ENCODE measurements at places on chromosomes 2 and 18. TPM values are rescaled to one million over a fixed set of nuclear protein-coding genes. Genes with fewer than 3 reads are reported as not detected.
A peak's percentile ranks its signal among the peaks of the same experiment; 100 is the strongest.

DNA sequence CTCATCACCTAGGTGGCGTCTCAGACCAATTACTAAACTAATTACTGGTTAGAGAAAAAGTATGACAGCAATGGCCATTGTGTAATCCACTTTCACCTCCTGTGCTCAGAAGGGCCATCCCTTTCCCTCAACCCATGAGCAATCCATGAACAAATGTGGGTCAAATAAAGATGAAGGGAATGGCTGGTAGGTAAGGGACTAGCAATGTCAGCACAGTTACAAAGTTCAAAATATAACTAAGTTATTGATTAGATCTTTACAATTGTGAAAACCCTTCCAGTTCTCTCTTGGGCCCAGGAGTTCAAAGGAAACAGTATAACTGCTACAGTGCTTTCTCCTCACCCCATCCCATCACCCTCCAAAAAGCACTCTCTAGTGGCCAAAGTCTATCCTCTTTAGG, 98.3 kb downstream of the DTNA start:
- no peaks in the 10 kb centered on the region for H3K27me3 ChIP-seq
- H3K4me3 ChIP-seq: no peak overlapping the region
- H3K27ac ChIP-seq: no peak overlapping the region
- no peaks in the 10 kb centered on the region for H3K36me3 ChIP-seq
- DNase-seq: no peak

GRCh38 chr2:29401994-29402393, 286.8 kb downstream of the CLIP4 start:
- H3K4me3 ChIP-seq: no peak overlapping the region
- no peaks in the 10 kb centered on the region for H3K36me3 ChIP-seq
- no peaks in the 10 kb centered on the region for H3K4me1 ChIP-seq

DNA sequence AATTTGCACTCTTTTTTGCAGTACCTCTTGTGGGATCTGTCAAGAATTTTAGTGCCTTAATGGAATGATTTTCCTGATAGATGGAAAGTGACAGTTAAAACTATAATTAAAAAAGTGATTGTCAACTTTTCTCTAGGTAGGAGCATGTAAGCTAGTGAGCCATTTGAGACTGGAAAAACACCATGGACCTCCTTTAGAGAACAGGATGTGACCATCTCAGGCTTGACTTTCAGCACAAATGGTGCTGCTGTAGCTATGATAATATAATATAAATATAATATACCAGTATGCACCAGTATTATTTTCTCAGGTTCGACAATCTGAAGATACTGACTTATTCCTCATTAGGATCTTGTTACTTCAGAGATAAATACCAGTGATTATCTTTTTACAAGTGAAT, 27.8 kb downstream of the ZNF236 start:
- no peak for DNase-seq
- no peaks in the 10 kb centered on the region for H3K27me3 ChIP-seq
- H3K4me1 ChIP-seq: no peaks in the 10 kb centered on the region
- no peak overlapping the region for H3K4me3 ChIP-seq
- H3K36me3 ChIP-seq: no peaks in the 10 kb centered on the region

- H3K36me3 ChIP-seq: no peaks in the 10 kb centered on the region
- no peaks in the 10 kb centered on the region for H3K27me3 ChIP-seq
- DNase-seq: no peak
- no peak overlapping the region for H3K27ac ChIP-seq
- H3K4me1 ChIP-seq: no peaks in the 10 kb centered on the region
Measured at GRCh38 chr2:83587309-83587708, 871.8 kb downstream of the SUCLG1 start.

GRCh38 chr2:142112757-142113221, 18.0 kb downstream of the LRP1B start:
- no peaks in the 10 kb centered on the region for H3K36me3 ChIP-seq
- DNase-seq: no peak

DNA sequence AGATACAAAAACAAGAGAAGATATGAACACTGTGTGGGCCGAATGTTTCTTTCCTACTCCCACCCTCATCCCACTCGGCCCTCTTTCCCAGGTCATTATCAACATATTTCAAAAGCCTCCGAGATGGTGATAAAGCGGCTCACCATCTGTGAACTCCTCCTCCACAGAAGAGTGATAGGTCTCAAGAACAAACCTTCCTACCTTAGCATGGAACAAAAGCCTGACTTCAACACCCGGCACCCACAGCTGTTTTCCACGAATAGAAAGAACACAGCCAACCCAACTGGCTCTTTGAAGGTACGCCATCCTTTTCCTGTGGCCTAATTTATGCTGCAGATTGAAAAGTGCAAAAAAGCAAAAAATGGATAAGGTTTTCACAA, 28.8 kb downstream of the BCL2 start:
- no peaks in the 10 kb centered on the region for H3K27me3 ChIP-seq
- no peak overlapping the region for H3K4me3 ChIP-seq
- H3K4me1 ChIP-seq: peaks cover 13% of the 10 kb centered on the region
- DNase-seq: peak; percentile 37
- peak overlapping the region; percentile 86 for H3K27ac ChIP-seq

- H3K4me3 ChIP-seq: no peak overlapping the region
- peak overlapping the region; percentile 51 for H3K27ac ChIP-seq
- H3K27me3 ChIP-seq: no peaks in the 10 kb centered on the region
Measured at GRCh38 chr2:147511491-147511948, 333.3 kb upstream of the ACVR2A start.

DNA sequence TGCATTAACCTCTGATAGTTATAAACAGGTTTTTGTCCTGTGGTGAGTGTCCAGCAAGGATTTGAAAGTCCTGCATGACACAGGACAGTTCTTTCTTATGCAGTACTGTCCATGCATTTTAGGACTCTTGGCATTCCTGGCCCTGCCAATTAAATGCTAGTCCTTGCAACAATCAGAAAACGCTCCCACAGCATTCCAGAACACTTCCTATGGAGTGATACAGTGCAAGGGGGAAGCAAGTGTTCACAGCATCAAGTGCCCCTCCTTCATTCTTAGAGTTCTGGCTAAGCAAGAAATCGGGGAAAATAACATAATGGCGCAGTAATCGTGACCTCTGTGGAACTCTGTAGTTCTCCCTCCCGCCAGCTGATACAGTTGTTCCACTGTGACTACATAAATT, 62.9 kb downstream of the ARHGAP28 start:
- no peaks in the 10 kb centered on the region for H3K4me1 ChIP-seq
- no peak overlapping the region for H3K27ac ChIP-seq
- no peak overlapping the region for H3K4me3 ChIP-seq

- no peak for DNase-seq
- peak overlapping the region; percentile 99 for H3K27ac ChIP-seq
- H3K27me3 ChIP-seq: no peaks in the 10 kb centered on the region
- no peaks in the 10 kb centered on the region for H3K36me3 ChIP-seq
Measured at GRCh38 chr2:64017811-64018700, 1.2 kb downstream of the VPS54 start.

GRCh38 chr2:130920415-130921163, 83.9 kb downstream of the ARHGEF4 start:
- H3K27ac ChIP-seq: no peak overlapping the region
- H3K4me1 ChIP-seq: no peaks in the 10 kb centered on the region
- H3K27me3 ChIP-seq: no peaks in the 10 kb centered on the region
- DNase-seq: no peak

DNA sequence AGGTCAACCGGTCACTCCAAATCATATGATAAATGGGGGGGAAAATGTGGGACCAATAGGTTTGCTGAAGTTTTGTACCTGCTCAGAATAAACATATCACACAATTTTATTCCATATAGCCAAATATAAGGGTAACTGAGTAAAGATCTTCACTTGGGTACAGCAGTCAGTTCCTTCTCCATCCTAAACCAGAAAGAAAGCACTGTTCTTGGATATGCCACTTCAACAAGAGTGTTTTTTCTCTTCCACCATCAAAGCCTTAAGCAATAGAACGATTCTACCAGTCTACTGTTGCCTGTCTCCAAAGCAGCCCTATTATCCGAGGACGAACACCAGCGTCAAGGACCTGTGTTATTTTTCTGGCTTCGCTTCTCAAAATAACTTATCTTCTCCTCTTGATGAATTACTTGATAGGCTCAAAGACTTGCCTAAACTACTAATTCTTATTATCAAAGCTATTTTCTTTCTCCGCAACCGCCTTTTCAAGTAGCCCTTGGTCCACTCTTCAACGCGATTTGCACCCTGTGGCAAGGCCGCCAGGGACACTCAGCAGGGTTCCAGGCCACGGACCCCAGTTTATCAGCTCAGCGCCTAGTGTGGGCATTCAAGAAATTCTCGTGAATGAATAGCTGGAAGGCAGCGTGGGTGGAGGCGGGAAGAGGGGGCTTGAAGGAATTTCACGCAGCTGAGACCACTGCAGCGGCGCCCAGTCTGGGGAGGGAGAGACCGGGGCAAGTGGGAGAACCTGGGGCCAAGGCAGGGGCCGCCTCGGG, 646 bp downstream of the ALS2 start:
- H3K36me3 ChIP-seq: no peaks in the 10 kb centered on the region
- H3K27ac ChIP-seq: peak overlapping the region; percentile 93
- H3K4me1 ChIP-seq: no peaks in the 10 kb centered on the region
- H3K4me3 ChIP-seq: peak overlapping the region; percentile 95

- H3K36me3 ChIP-seq: no peaks in the 10 kb centered on the region
- H3K27me3 ChIP-seq: no peaks in the 10 kb centered on the region
Measured at GRCh38 chr18:3706279-3707097, 256.5 kb downstream of the TGIF1 start.

DNA sequence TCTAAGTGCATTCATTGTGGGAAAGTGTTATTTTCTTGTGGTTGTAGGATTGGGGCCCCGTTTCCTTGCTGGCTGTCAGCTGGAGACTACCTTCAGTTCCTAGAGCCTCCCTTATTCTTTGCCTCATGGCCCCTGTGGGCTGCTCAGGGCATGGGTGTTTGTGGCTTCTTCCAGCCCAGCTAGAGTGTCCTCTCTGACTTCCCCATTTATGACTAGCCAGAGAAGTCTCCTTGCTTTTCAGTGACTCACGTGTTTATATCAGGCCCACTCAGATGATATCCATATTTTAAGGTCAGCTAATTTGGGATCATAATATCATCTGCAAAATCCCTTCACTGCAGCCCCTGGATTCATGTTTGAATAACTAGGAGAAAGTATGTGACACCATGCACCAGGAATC, 62.8 kb downstream of the DTNA start:
- no peak overlapping the region for H3K4me3 ChIP-seq
- no peak for DNase-seq
- peak overlapping the region; percentile 64 for H3K27ac ChIP-seq
- no peaks in the 10 kb centered on the region for H3K36me3 ChIP-seq
- H3K4me1 ChIP-seq: no peaks in the 10 kb centered on the region

DNA sequence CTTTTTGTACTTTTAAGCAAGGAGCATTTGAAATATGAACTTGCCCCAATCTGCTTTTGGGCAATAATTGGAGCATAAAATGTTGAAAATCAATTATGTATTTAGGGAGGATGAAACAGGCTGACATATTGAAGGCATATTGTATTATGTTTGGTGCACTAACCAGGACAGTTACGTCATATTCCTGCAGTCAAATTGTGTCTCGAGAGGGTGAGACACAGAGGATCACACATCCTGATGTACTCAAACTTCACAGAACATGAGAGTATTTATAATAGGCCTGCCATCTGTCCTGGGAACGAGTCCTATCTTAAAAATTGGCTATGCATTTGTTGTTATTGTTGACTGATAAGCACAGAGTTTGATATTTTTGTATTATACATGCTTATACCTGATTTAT, 44.7 kb downstream of the TANC1 start:
- H3K4me1 ChIP-seq: peaks cover 3% of the 10 kb centered on the region
- no peaks in the 10 kb centered on the region for H3K36me3 ChIP-seq
- DNase-seq: no peak
- H3K27me3 ChIP-seq: no peaks in the 10 kb centered on the region

DNA sequence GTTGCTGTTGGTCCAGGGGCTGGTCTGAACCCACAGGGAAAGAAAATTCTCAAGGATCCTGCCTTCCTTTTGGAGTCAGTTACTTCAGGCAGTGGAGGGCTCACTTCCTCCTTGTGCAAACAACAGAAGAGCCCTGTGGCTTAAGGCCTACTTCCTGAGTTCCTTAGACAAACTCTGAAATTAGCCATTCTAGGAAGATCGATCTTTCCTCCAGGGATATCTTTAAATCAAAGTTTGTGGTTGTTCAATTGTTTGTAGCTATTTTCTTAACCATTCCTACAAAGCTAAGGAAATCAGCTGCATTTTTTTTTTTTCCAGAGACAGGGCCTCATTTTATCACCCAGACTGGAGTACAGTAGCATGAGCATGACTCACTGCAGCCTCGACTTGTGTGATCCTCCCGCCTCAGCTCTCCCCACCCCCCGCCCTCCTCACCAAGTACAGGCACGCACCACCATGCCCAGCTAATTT, 156.0 kb downstream of the TANC1 start:
- peak overlapping the region; percentile 16 for H3K27ac ChIP-seq
- H3K27me3 ChIP-seq: no peaks in the 10 kb centered on the region
- H3K36me3 ChIP-seq: no peaks in the 10 kb centered on the region
- no peak overlapping the region for H3K4me3 ChIP-seq

- H3K4me1 ChIP-seq: no peaks in the 10 kb centered on the region
- H3K27me3 ChIP-seq: no peaks in the 10 kb centered on the region
- H3K27ac ChIP-seq: no peak overlapping the region
Measured at GRCh38 chr18:29879763-29880162, 1162.8 kb downstream of the DSC3 start.

GRCh38 chr2:109203246-109204011, 74.4 kb downstream of the SH3RF3 start:
- no peaks in the 10 kb centered on the region for H3K36me3 ChIP-seq
- no peak for DNase-seq
- no peaks in the 10 kb centered on the region for H3K4me1 ChIP-seq
- no peak overlapping the region for H3K4me3 ChIP-seq
- no peaks in the 10 kb centered on the region for H3K27me3 ChIP-seq

- DNase-seq: no peak
- no peak overlapping the region for H3K27ac ChIP-seq
- no peaks in the 10 kb centered on the region for H3K27me3 ChIP-seq
- H3K4me1 ChIP-seq: no peaks in the 10 kb centered on the region
- no peak overlapping the region for H3K4me3 ChIP-seq
Measured at GRCh38 chr2:62238236-62238635, 42.3 kb downstream of the B3GNT2 start.

GRCh38 chr18:57630754-57631595, 9.3 kb upstream of the NARS1 start:
- H3K4me3 ChIP-seq: peak overlapping the region; percentile 78
- H3K36me3 ChIP-seq: no peaks in the 10 kb centered on the region
- no peaks in the 10 kb centered on the region for H3K27me3 ChIP-seq
- H3K27ac ChIP-seq: peak overlapping the region; percentile 79
- DNase-seq: no peak

The EGR4 gene
- not detected for total RNA-seq

The KCNG2 gene
- 0.59 TPM for total RNA-seq

The GAL3ST2 gene
- 0.21 TPM for total RNA-seq

The DTNB gene
- total RNA-seq: 28.8 TPM

The REG1B gene
- not detected for total RNA-seq

The KCNE4 gene
- total RNA-seq: 38.4 TPM

The SDC1 gene
- total RNA-seq: 30.1 TPM

The HOXD4 gene
- 9.5 TPM for total RNA-seq

The PARD6G gene
- total RNA-seq: 11.2 TPM

The TFCP2L1 gene
- 6.2 TPM for total RNA-seq

The ATP6V1C2 gene
- total RNA-seq: 0.61 TPM

The LYPD6B gene
- total RNA-seq: 9.8 TPM

The PLCD4 gene
- 1.2 TPM for total RNA-seq

The APCDD1 gene
- 8.2 TPM for total RNA-seq

The CHRNG gene
- not detected for total RNA-seq

All from uterus (tissue), 4 donors.